Spinal cord (tissue), 10 donors: ENCODE measurements at places on chromosomes 12 and 14. TPM values are rescaled to one million over a fixed set of nuclear protein-coding genes. Genes with fewer than 3 reads are reported as not detected.

Gene MYBPC1
- polyA plus RNA-seq = 4.6 TPM

Gene KITLG
- polyA plus RNA-seq = 15.4 TPM

Gene GALNT16
- 42.6 TPM for polyA plus RNA-seq

Gene TSPAN9
- 40.1 TPM for polyA plus RNA-seq

Gene VRTN
- polyA plus RNA-seq = not detected
